ENCODE measurements at places on chromosomes 12 and 14.

DNA sequence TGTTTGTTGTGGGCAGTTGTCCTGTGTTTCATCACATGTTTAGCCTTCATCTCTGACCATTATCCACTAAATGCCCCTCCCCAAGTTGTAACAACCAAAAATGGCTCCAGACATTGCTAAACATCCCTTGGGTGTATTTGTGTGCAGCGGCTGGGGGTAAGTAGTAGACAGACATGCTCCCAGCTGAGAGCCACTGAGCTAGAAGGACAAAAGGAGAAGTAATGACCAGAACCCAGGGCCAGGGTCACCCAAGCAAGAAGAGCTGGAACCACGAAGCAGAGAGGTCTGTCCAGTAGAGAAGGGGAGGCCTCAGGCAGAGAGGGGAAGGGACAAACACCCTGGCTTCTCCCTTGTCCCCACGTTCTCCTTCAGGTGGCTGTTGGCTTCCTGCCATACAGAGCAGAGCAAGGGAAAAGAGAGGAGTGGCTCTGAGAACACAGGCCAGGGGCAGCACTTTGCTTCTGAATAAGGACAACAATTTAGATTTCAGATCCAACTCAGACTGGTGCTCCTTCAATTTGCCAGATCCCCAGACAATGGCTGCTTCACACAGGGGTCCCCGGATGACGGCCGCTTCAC is 55.2 kb downstream of the NDUFA12 start:
- no peak for DNase-seq

DNA sequence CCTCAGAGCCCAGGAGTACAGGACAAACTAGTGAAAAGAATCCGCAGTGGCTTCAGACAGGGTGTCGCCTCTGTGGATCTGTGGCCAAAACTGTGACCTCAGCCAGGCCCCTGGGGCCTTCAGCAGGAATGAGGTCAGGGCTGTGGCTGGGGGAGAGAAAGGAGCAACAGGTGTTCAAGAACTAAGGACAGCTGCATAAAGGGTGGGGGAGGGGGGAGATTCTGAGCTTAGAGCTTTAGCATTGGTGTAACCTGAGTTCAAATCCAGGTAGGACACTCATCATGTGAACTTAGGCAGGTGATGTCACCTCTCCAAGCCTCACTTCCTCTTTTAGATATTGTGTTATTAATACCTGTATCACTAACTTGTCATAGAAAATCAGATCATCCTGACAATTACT is 40.9 kb upstream of the CORO1C start:
- DNase-seq = peak; percentile 34

GRCh38 chr14:45249856-45250575 is 3.0 kb downstream of the MIS18BP1 start:
- DNase-seq = no peak

DNA sequence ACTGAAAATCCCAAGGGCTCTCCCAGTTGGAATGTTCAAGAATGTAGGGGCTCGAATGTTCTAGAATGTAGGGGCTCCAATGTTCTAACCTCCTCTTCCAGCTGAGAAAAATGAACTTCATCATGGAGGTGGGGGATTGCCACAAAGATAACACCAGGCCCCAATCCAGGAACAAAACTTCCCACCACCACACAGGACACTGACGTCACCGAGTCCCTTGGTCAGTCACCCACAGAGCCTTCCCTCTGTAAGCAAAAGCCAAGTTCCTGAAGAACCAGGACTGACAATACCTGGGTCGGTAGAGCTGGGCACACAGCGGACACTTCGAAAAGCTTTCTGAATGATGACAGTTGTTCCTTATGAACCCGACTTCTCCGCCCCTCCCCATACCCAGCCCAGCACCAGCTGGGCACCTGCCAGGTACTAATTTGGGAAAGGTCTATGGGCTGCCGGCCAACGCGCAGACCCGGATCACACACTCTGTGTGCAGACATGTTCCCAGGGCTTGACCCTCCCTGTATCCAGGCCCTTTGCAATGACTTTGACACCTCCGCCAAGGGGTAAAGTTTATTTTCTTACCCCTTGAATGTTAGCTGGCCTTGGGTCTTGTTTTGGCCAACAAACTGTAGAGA is 18.9 kb downstream of the ITPK1 start:
- DNase-seq = no peak

- DNase-seq = no peak
Observed at GRCh38 chr12:14892726-14893505, 7.3 kb upstream of the MGP start.

GRCh38 chr12:95766356-95767019 is 24.1 kb downstream of the NTN4 start:
- no peak for DNase-seq

DNA sequence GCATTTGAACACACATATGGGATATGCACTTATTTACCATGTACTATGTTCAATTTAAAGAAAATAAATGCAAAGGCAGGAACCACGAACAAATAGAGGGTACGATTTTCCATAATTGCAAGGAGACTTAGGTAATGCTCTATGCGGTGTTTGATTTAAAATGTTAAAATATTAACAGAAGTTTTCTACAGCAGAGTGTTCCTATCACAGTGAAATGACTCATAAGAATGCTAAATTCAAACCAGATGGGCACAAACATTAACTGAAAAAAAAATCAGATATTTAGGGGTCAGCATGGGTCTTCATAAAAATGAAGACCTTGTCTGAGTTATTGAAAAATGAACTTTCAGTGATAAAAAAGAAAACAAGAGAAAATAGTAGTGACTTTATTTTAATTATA is 65.4 kb downstream of the LLPH start:
- no peak for DNase-seq

GRCh38 chr14:22164616-22165015 is 424.4 kb downstream of the DAD1 start:
- DNase-seq = no peak

DNA sequence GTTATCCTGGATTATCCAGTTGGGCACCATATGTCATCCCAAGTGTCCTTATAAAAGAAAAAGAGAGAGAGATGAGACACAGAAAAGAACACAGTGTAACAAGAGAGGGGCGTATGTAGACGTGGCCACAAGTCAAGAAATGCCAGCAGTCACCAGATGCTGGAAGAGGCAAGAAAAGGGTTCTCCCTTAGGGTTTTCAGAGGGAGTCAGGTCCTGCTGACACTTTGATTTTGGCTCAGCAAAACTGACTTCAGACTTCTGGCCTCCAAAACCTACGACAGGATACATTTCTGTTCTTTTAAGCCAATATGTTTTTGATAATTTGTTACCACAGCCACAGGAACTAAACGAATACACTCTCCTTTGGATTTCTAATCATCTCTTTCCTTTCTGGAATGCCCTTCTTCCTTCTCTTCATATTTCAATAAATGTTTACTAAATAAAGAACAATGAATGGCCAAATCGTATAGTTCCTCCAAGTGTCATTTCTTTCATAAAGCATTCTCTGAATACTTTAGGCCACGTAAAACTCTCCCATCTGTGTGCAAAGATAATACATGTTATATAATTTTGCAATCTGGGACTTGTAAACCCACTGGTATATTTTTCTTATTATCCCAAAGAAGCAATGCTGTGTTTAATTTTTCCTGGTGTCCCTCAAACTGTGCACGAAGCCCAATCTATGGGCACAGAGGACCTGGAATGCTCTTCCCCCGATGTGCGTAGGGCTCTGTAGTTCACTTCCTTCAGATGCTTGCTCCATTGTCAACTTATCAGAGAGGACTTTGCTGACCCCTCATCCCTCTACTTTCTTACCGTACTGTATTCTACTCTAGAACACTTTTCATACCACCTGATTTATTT is 303.6 kb downstream of the CEP128 start:
- DNase-seq = no peak

GRCh38 chr12:120720234-120720986 is 5.2 kb upstream of the ACADS start:
- DNase-seq = no peak

- DNase-seq = no peak
Observed at GRCh38 chr12:115988625-115989563, 288.6 kb downstream of the MED13L start.

- DNase-seq = no peak
Observed at GRCh38 chr12:120590741-120591407, 9.7 kb upstream of the POP5 start.

DNA sequence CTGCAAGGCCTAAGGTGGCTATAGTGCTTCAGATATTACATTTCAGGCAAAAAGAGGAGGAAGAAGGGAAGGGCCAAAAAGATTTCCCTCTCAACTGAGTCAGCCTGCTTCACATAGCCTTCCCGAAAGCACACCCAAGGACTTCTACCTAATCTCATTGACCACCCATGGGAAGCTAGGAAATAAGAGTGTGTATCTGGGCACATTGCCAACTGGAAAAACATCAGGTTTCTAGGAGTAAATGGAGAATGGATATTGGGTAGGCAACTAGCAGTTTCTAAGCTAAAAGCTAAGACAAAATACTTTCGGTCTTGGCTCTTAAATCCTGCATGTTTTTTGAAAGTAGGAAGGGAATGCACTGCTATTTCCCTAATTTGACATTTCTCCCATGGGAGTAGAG is 221.7 kb upstream of the GRIP1 start:
- DNase-seq = no peak

- DNase-seq = no peak
Observed at GRCh38 chr12:1250641-1251040, 259.6 kb downstream of the ERC1 start.

DNA sequence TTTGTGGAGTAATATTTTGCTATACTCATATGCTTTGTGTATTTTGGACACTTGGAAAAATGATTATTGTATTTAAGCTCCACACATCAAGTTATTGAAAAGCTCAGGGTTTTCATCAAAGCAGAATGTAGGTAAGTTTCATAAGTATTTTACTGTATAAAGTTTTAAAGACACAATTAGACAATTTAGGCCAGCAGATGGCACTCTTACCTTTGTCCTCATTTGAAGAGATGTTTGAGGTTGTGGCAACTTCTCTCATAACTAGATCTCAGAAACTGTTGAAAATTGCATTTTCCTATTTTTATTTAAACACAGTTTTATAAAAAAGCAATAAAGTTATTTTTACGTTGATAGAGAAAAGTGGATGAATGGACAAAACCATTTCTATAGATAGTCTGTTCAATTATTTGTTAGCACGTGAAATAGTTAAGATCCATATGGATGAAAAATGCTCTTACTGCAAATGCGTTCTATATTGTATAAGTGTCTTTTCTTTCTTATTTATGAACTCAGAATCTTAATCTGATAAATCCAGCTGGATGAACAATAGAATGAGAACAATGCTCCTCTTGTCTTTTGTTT is 300.0 kb downstream of the AEBP2 start:
- DNase-seq = peak; percentile 1

- no peak for DNase-seq
Observed at GRCh38 chr12:34287986-34288962, 266.0 kb downstream of the ALG10 start.

DNA sequence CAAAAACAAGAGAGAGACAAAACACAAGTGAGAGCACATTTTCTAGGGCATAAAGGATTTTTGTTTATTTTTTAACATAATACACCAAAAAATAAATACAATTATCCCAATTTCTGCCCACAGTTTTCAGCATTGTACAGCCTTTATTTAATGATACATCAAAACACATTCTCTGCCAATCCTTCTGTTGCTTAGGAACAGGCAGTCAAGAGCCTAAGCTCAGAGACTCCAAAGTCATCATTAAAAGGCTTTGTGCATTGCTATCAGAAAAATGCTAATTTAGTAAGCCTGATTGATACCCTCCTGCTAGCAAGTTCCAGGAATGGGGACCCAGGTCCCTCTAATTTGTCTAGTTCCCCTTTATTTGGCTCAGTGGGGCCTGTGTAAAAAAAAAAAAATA is 536.5 kb downstream of the RPS29 start:
- DNase-seq = no peak

- DNase-seq = no peak
Observed at GRCh38 chr14:56816574-56817391, 6.5 kb upstream of the OTX2 start.

DNA sequence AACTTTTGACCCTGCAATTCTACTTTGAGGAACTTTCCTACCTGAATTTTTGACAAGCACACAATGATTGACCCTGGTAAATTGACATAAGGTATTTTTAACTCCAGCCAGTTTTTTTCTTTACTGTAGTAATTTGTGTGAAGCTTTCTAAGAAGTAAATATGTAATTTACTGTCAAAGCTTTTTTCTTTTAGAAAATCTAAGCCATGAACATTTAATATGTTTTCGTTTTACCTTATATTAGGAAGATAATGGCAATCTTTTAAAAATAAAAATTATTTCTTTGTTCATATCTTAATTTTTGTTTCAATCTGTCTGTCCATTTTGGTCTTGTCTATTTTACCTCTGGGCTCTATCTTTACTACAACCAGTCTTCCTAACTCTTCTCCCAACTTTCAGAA is 279.9 kb downstream of the FBXL14 start:
- DNase-seq = no peak

GRCh38 chr12:88650715-88651114 is 70.4 kb upstream of the KITLG start:
- no peak for DNase-seq

DNA sequence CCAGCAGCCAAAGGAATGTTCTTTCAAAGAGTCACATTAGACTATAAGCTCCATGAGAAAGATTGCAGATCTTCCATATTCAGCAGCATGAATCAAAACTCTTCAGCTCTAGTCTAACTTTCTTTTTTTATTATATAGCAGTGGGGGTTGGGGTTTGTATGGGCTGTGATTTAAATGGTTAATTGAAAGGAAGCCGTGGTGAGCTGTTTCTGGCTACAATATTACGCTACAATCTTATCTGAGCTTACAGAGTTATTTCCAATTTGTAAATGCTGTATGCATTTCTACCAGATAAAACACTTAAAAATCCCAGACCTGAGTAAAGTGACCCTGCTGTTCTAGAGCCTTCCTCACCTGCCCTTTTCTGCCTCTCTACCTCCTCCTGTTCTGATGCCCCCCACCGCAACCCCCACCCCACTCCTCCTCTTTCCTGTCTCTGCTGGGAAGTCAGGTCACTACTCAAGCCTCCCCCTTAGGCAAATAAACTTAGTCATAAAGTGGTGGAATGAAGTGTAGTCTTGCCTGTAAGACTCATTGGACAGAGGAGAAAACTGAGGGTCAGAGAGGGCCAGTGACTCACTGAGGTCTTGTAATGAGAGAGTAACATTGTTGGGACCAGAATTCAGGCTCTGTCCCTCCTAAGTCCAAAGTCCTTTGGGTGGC is 1089.5 kb downstream of the BCL11B start:
- DNase-seq = no peak
